ENCODE measurements at places on chromosomes 16 and 17. TPM values are rescaled to one million over a fixed set of nuclear protein-coding genes. Genes with fewer than 3 reads are reported as not detected.

NFAT5 gene
- 7.1 TPM for total RNA-seq

DNA sequence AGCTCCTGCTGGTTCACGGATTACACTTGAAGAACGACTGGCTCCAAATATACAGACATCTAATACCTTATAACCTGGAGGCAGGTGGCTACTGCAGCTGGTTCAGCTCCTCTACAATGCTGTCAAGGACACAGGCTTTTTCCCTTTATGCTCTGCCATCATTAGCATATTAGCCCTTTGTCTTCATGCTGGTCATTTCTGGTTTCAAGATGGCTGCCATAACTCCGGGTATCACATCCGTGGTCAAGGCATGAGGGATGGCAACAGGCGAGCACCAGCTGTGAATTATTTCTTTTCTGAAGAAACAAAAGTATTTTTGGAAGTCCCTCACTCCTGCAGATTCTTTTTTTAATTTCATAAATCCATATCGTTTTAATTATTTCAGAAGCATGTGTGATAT lies 124.3 kb upstream of the MED13 start:
- no peak for DNase-seq

- DNase-seq: peak; percentile 7
Measured at GRCh38 chr17:5516060-5516792, 29.9 kb downstream of the MIS12 start.

GRCh38 chr16:23064639-23065038 lies 84.6 kb downstream of the USP31 start:
- no peak for DNase-seq

GRCh38 chr16:47055136-47055885 lies 81.8 kb upstream of the DNAJA2 start:
- no peak for DNase-seq

Measured in NCI-H460 (cell line).